Activated T-helper 1 cell treated with anti-CD3 and anti-CD28 coated beads, Interleukin-2, amount 50 U/mL, for 16 hours (primary cell): ENCODE measurements at places on chromosomes 11 and 22.
A peak's percentile ranks its signal among the peaks of the same experiment; 100 is the strongest.

DNA sequence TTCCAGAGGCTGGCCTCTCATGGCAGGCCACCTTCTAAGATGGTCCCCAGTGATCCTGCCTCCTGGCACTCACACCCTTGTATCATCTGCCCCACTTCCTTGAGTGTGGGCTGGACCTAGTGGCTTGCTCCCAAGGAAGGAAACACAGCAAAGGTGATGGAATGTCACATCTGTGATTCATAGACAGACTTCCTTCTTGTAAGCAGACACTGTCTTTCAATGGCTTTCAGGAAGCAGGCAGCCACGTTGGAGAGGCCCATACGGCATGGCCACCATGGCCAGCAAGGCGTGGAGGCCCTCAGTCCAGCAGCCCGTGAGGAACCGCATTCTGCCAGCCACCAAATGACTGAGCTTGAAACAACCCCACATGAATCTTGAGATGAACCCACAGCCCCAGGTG is 11.3 kb downstream of the LMO1 start:
- no peak for DNase-seq

DNA sequence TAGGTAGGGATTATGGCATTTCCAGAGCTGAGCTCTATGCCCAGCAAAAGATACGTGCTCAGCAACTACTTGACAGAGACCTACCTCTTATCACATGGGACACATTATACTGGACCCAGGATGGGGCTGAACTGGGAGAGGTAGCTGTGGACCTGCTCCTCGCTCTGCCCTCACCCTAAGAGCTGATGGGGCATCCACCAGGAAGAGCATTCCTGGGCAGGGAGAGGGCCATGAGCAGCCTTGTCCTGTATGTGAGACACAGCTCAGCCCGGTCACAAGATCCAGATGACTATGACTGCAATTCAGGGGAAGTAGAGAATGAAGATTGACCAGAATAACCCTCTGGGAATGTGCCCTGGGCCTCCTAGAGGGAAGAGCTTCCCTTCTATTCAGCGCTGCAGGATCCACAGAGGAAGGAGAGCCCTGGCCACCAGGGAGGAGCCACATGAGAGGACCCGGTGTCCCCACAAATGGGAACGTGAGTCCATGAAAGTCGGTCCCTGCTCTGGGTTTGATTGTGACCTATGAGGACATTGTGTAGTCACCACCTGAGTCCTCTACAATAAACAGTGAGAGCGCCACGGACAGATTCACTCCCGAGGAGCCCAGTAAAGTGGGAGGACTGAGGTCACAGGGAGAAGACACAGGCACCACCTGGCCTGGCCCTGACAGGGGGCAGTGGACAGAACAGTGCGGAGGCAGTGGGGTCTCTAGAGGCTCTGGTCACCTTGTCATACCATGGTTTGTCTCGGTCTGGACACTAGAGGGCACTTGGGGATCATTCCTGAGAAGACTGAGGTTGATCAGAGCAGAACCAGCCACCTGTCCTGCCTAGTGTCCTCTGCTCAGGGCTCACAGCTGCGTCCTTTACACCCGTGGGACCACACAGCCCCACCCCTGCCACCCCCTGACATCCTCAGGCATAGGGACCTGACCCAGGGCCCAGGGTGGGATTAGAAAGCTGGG is 99.5 kb downstream of the ZNF280B start:
- DNase-seq, result no peak

DNA sequence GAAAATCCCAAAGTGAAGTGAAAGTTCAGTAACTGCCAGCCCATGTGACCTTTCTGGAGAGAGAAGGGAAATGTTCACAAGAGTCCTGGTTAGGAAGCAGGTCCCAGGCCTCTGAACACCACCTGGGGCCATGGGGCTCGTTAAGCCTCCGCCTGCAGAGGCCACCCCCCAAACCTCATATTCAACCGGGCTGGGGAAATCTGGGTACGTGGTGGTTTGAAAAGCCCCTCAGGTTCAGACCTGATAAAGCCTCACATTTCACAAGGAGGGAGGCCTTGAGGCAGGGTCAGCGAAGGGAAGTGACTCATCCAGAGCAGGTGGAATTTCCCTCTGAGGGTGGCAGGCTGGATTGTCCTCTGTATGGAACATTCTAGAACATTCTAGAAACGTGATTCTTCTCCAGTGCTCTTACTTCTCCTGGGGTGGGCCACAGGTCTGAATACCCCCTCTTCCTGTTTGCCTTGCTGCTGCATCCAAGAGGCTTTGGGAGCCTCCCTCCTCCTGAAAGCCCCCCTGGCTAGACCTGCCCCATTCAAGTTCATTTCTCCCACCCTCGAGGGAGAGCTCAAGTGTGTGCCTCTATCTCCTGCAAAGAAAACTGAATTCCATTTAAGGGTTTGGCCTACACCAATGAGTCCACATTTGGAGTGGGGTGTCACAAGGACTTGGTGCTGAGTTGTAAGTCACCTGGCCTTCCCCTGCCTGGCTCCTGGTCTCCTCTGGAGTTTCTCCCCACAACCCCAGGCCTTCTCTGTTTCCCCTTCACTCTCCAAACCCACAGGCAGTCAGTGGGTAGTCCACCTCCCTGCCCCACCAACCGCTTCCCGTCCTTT is 6.3 kb downstream of the FXYD2 start:
- DNase-seq, result no peak

GRCh38 chr11:104570078-104570701 is 328.1 kb downstream of the CASP12 start:
- no peak for DNase-seq

- no peak for DNase-seq
Observed at GRCh38 chr11:87307101-87307500, 269.4 kb downstream of the TMEM135 start.

DNA sequence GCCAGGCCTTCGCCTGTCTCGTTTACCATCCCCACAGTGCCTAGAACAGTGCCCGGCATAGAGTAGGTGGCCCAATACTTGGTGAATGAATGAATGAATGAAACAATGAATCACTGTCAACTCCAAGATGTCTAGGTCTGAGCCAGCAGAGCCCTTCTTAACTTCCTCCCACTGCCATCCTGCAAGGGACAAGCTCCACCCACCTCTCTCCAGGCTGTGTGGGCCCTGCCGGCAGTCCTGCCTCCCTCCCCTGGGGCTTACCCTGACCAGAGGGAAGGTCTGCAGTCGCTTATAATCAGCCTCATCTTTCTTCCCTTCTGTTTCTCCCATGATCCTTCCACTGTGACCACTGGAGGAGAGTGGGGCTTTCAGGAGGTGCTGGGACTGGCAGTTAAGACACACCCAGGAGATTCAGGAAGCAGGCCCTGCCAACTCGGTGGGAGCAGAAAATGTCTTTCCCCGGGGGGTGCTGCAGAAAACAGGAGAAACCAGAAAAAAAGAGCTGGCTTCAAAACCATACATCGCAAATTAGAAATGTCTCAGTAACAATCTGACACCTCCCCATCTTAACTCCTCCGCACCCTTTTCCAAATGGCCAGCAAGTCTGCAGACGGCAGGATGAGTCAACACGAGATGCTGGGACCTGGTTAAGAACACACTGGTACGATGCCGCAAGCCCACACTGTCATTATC is 11.4 kb downstream of the DNAL4 start:
- DNase-seq, result no peak

DNA sequence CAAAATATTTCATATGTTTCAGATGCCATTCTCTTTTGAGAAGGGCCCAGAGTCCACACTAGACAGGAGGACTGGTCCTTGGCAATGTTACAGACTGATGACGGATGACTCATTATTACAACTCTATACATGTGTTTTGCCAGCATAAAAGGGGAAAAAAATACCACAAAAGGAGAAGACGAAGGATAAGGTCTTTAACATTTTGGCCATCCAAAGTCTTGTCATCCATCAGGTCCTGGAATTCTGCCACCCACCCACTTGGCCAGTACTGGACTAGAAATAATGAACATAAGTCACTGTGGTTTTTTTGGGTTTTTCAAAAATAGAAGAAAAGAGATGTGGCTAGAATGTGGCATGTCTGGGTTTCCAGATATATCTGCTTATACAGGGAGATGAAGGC is 57.7 kb upstream of the BDNF start:
- no peak for DNase-seq

DNA sequence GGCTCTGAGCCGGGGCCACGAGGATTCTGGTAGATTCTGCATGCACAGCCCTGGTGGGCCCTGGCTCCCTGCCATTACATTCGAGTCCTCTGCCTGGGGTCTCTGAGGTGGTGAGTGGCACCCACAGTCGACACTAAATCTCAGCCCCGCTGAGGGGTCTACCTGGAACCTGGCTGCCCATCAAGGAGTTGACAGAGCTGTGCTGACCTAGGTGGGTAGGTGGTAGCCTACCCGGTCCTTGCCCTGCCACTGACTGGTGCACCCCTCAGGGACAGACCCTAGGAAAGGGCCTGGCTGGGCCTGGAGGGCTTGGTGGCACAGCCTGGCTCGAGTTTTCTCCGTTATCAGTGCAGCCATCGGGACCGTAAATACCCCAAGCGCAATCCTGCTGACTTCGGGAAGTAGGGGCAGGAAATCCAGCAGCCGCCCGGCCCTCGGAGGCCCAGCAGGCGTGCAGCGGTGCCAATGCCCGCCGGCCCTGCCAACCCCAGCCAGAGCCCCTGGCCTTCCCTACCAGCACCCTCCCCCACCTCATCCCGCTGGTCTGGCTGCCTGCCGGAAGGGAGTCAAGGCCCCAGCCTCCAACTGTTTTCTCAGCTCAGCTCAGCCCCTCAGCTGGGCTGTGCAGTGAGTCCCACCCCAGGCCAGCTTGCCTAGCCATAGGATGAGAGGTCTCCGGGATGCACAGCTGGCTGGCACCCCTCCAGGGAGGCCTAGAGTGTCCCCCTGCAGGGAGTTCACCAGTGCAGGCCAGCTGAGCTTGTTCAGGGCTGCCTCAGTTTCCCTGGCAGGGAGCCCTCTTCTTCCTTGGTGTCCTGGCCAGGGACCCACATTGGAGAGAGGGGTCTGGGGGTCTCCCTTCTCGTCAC is 80.4 kb upstream of the KCNQ1OT1 start:
- DNase-seq, result no peak

GRCh38 chr11:108302121-108302785 is 79.4 kb downstream of the ATM start:
- no peak for DNase-seq

DNA sequence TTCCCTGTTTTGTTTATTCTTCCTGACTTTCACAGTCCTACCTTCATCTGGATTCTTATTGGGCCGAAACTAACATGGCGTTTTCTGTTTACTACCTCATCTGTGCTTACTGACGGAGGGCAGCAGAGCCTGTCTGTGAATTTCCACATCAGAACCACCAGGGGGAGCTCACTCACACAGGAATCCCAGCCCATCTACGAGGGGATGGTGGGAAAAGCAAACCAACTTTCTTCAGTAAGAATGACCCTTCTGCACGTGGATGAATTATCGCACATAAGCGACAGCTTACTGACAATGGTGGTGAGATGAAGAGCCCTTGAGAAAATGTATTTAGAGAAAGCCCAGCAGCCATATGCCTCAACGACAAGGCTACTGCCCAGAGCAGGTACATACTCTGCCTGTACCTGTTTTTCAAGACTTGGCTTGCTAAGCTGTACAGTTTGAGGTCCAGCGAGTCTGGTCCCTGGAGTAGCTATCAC is 42.5 kb downstream of the LARGE2 start:
- peak; percentile 12 for DNase-seq

- DNase-seq, result no peak
Observed at GRCh38 chr11:20933086-20933485, 263.7 kb downstream of the NELL1 start.

DNA sequence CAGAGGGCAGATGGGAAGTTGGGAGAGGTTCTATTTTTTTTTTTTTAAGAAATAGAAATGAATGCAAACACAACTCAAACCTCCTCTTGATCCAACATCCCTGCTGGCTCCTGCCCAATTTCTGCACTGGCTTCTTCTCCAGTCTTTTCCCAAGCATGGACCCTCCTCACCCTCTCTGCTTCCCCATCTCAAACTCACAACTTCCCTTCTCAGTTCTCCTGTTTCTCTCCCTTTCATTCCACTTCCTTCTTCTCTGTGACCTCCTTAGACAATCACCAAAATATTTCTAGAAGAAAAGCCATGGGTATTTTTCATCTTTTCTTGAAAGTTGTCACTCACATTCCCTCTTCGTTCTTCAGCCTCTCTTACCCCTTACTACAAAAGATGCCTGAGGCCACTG is 85.2 kb upstream of the VPREB1 start:
- no peak for DNase-seq

DNA sequence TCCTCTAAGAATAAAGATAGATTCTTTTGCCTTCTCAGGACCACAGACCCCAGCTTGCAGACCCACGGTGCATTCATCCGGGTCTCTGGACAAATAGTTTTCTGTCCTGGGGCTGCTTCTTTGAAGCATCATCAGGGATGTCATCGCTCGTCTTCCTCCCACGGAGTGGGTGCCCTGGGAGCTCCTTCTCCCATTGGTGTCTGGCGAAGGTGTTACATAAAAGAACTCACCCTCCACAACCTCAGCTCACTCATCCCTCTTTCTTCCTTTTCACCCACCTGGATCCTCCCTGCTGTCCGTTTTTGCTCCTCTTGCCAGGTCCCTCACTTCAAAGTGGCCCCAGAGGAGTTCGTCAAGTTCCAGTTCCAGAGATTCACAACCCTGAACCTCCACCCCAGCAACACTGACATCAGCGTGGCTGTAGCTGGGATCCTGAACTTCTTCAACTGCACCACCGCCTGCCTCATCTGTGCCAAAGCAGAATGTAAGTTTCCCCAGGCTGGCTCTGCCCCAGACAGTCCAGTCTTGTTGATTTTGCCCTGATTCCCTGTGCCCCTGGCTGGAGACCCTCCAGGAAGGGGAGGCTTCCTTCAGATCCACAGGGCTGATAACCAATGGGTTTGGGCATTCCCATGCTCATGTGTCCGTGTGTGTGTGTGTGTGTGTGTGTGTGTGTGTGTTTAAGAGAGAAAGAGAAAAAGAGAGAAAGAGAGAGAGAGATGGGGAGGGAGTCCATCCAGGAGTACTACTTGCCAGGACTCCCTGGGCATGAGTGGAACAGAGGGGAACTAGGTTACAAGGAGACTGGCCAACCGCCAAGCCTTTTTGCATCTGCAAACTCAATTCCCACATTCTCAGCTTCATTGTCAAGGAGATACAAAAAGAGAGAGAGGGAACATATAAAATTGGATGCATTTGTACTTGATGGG is 204.2 kb upstream of the TBCEL start:
- no peak for DNase-seq

DNA sequence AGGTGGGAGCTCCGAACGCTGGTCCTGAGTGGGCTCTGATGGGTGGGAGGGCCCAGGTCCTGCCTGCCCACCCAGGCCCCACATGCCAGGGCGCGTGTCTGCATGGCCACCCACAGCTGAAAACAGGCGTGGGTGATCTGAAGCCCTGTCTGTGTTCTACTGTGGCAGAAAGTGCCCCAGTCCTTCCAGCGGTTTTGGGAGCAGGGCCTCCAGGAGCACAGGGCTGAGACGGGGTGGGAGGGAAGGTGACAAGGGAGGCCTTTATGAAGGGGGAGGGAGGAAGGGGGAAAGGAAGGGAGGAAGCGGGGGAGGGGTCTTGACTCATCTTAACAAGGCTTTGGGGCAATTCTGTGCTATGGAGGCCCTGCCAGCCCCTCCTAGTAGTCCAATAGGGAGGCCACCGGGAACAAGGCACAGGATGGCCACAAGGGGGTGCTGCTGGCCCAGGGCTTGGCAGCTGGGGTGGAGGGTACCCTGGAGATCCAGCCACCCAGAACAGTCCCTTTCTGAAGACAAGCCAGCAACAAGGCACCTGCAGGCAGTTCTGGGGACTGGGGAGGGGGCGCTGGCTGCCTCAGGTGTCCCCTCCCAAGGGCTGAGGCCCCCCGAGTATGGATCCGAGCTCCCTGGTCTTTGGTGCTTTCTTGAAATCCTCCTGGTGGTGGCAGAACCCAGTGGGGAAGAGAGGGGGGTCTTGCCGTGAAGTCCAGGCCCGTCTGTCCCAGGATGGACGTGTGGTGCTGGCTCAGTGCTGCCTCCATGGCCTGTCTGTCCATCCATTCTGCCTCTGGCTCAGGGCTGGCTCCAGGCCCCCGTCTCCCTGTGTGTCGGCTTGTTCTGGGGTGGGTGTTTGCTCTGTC is 6.3 kb upstream of the FADS3 start:
- DNase-seq, result peak; percentile 56
